GM04503 (cell line): ENCODE measurements at places on chromosomes 16 and 17.

GRCh38 chr17:42695500-42695899 lies 13.2 kb downstream of the CNTNAP1 start:
- DNase-seq, result no peak

- DNase-seq, result no peak
These were observed 896 bp upstream of the MYLK3 start for GRCh38 chr16:46748775-46749705.

DNA sequence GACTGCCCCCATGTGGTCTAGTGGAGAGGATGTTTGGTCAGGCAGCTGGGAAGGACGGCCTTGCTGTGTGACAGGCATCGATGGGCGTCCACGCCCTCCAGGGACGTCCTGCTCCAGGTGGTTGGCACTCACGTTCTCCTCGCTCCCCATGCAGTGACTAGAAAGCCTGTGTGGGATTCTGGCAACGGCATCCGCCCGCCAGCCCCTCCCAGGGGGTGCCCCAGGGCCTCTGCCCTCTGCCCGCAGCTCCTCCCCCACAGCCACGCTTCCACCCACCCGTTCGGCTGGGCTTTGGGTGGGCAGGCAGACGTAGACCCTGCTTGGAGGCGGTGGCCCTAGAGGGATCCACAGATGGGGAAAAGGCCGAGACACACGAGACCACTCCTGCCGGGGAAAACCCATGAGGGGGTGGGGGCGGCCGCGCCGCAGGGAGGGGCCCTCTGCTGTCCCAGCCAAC lies 4.7 kb upstream of the IL17C start:
- no peak for DNase-seq

- DNase-seq, result no peak
These were observed 3.6 kb downstream of the SH2B1 start for GRCh38 chr16:28867241-28867640.

- no peak for DNase-seq
These were observed 57.6 kb upstream of the MED9 start for GRCh38 chr17:17419166-17419565.

GRCh38 chr16:72658888-72659717 lies 388.8 kb downstream of the ZFHX3 start:
- no peak for DNase-seq

DNA sequence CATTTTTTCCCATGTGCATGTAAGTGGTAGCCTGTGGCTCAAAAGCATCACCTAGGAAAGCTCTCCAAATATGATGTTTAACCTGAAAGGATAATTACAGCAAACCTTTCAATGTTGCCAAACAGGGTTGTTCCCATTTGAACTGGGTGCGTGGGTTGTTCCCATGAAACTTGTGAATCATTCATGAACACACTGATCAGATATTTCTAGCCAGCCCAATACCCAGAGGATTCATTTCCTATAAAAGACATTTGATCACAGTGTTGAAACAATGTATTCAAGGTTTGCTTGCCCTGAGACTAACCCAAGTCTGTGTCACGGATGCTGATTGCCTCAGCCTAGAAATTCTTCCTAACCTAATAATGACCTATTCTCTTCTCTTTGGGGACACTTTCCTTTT lies 12.9 kb downstream of the KRT39 start:
- peak; percentile 69 for DNase-seq

DNA sequence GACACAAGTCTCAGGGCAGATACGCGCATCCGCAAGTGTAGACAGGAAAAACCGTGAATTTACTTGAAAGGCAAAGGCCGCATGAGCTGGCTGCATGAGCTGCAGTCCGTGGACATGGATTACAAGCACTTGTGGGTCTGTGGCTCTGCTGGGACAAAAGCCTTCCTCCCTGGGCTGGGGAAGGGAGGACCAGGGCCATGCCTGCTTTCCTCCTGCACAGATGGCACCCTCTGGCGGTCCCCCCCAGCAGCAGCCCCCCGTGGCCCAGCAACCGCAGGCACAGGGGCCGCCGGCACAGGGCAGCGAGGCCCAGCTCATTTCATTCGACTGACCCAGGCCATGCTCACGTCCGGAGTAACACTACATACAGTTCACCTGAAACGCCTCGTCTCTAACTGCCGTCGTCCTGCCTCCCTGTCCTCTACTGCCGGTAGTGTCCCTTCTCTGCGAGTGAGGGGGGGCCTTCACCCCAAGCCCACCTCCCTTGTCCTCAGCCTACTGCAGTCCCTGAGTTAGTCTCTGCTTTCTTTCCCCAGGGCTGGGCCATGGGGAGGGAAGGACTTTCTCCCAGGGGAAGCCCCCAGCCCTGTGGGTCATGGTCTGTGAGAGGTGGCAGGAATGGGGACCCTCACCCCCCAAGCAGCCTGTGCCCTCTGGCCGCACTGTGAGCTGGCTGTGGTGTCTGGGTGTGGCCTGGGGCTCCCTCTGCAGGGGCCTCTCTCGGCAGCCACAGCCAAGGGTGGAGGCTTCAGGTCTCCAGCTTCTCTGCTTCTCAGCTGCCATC lies 1.7 kb upstream of the MRPL12 start:
- DNase-seq, result no peak

DNA sequence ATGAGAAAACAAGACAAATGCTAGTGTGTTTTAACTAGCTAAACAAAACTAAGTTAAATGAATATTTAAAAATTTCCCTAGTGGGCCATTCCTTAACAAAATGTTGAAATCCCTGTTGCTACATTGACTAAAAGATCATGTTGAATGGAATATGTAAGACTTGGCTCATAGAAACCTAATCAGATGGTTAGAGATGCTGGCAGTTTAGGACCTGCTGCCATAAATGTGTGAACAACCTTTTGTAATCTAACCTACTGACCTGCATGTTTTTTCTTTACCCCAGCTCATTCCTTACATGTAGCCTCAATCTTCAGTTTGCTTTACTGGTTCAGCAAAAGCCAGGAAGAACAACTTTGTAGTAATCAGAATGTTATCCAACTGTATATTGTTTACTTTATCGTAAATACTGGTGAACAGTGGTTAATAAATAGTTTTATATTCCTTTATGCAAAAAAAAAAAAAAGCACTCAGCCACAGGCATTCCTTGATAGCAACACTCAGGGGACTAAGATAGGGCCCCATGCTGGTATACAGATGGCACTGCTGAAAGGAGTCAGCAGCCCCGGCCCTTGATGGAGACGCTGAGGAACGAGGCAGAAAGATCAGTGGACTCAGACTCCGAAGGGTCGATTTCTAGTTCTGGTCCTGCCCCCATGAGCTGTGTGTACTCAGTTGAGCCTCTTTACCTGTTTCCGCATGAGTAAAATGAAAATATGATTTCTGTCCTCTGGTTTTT lies 78.2 kb downstream of the MARF1 start:
- DNase-seq, result no peak

DNA sequence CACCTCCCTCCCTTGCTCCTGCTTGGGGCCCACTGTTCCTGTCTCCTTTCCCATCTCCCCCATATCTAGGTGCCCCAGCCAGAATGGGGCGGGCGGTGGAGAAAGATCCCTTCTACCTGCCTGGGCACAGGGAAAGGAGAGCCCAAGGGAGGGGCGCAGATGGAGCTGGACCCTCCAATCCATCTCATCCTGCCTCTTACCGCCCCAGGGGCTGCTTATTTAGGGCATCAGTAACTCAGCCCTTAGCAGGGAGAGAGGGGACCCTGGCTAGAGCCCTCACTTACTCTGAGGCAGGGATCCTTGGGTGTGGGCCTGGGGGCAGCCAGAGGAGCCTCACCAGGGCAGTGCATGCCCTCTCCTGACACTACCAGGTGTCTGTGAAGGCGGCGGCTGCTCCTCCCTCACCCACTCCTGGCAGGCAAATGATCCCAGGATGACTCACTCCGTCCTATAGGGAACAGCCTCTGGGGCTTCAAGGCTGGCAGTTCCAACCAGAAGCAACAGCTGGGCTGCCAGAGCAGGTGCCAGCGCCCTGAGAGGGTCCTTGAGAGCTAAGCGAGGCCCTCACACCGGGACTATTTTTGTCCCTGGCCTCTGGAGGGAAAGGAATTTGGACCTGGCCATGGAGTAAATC lies 16.3 kb upstream of the BCAR1 start:
- no peak for DNase-seq

GRCh38 chr17:54992797-54993639 lies 24.5 kb downstream of the STXBP4 start:
- peak; percentile 3 for DNase-seq

DNA sequence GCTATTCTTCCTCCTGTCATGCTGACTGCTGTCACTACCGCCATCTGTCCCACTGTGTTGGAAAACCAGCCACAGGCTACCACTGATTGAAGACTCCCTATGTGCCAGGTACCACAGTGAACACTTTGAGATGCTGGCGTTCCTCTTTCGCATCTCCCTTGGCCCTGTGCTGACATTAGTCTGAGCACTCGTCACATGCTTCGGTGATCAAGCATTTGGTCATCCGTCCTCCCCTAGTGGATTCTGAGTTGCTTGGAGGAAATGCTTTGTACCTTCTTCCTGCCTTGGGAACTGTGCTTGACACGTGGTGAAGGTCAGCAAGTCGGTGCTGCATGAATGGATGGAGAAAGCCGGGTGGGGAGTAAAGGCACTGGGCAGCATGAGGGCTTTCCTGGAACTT lies 260.1 kb downstream of the SNX29 start:
- no peak for DNase-seq

DNA sequence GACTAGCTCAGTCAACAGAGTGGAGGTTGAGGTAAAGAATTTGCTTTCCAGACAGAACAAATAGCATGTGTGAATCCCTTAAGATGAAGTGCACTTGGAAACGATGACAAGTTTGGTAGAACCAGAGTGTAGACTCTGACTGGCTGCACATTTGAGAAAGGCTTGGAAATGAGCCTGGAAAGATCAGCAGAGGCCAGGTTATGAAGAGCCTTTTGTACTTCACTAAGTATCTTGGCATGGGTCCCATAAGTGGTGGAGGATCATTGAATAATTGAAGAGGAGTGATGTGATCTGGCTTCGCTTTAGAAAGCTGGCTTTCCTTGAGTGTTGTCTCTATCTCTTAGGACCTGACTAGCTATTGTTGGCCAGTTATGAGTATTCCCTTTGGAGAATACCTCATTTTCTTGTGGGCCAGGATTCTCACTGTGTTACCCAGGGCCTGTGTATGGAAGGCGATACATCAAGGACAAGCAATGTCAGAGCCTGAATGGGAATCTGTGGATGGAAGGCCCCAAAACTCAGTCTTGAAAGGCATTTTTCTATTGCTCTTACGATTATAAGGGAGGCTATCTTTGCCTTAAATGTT lies 329.8 kb downstream of the UTP18 start:
- no peak for DNase-seq

GRCh38 chr16:84314373-84314772 lies 19.7 kb downstream of the WFDC1 start:
- DNase-seq, result no peak

- DNase-seq, result no peak
These were observed 75.3 kb downstream of the MYO1D start for GRCh38 chr17:32801641-32802040.

GRCh38 chr16:57341062-57341440 lies 17.5 kb upstream of the CCL22 start:
- no peak for DNase-seq

- no peak for DNase-seq
These were observed 7.6 kb upstream of the ARHGAP27 start for GRCh38 chr17:45440161-45440778.

GRCh38 chr16:21163576-21163975 lies 5.1 kb downstream of the LDAF1 start:
- no peak for DNase-seq

- DNase-seq, result no peak
These were observed 244.2 kb downstream of the SNX29 start for GRCh38 chr16:12220766-12221165.

DNA sequence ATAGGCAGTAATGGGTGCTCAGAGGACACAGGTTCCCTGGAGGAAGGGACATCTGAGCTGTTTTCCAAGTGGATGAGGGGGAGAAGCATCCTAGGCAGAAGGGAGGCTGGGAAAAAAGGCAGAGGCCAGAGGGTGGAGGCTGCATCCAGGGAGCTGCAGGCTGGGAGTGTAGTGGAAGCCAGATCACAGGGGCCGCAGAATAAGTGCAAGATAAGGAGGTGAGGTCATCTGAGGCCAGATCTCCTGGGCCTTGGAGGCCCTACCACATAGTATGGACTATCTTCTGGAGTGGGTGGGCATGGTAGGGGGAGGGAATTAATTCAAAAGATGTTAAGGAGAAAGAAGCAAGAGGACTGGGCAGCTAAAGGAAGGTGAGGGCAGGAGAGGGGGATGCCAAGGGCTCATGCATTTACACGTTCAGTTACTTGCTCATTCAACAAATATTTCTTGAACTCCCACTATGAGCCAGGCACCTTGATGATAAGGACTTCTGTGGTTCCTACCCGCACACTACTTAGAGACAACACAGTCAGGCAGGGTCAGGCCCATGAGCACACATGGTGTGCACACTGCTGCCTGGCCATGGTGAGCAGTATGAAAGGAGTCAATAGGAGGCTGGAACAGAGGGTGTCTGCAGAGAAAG lies 2.4 kb upstream of the RIPOR1 start:
- DNase-seq, result no peak

- DNase-seq, result no peak
These were observed 34.5 kb upstream of the CLEC3A start for GRCh38 chr16:77987810-77988209.

DNA sequence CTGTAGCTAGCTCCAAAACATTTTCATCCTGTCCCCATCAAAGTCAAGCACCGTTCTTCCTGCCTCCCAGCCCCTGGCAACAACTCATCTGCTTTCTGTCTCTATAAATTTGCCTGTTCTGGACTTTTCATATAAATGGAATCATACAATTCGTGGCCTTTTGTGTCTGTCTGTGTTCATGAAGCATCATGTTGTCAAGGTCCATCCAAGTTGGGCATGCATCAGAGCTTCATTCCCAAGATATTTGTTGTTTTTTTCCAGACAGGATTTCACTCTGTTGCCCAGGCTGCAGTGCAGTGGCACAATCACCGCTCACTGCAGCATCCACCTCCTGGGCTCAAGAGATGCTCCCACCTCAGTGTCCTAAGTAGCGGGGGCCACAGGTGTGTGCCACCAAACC lies 5.9 kb downstream of the SLC5A10 start:
- DNase-seq, result no peak

- no peak for DNase-seq
These were observed 7.2 kb upstream of the FOXF1 start for GRCh38 chr16:86502856-86503748.

DNA sequence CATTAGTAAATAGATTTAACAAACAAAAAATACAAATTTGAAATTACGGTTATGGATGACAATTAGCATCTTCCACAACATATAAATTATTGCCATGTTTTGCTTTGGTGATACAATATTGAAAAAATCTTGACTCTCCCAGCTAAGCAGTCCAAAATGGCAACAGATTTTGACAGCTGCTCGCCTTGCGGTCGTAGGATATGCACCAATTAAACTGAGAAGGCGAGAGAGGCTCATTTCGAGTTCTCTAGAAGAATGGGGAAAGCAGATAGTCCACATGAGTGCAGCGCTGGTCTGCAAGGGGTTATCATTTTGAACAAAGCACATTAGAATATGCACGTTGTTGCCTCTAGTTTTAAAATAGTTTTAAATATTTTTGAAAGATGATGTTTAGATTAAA lies 55.3 kb downstream of the AKAP1 start:
- DNase-seq, result no peak
